ENCODE measurements at places on chromosomes 3 and 15.

DNA sequence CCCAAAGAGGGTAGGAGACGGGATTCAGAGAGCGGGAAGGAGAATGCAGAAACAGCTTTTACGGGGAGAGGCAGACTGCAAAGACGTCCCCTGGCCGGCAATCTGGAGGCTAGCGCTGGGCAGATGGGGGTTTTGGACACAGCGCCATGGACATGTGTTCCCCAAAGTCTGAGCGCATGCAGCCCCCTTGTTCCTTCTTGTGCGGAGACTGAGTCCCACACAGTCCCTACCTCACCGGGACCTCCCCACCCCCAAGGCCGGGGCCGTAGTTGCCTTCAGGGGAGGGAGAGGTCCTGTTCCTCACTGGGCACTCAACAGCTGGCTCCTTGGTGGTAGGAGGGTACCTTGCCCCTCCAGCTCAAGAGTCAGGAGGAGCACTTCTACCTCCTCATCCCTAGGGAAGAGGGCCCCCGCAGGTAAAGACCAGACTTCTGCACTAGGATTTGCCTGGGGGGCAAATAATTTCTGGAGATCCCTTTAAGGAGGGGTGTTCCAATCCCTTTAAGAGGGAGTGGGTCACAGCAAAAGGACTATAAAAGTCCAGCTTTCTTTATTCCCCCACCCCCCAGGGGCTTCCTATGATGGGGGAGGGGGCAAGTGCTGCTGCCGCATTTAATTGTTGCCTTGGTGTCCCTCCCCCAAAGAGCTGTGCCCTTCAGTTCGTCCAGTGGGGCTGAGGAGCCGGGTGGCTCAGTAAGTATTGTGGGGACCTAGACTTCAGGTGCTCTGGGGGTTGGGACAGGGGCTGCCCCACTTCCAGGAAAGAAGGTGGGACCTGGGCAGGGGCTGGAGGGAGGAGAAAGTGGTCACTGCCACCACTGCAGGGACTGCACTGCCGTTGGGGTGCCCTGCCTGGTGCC lies 3.6 kb upstream of the BAHD1 start:
- no peak for ATAC-seq

GRCh38 chr3:43105596-43106292 lies at the start of gene POMGNT2:
POMGNT2 (minus strand) TSS chr3:43106079; CDS start chr3:43081431, 24,648 bp downstream.
- ATAC-seq: peak; percentile 98

DNA sequence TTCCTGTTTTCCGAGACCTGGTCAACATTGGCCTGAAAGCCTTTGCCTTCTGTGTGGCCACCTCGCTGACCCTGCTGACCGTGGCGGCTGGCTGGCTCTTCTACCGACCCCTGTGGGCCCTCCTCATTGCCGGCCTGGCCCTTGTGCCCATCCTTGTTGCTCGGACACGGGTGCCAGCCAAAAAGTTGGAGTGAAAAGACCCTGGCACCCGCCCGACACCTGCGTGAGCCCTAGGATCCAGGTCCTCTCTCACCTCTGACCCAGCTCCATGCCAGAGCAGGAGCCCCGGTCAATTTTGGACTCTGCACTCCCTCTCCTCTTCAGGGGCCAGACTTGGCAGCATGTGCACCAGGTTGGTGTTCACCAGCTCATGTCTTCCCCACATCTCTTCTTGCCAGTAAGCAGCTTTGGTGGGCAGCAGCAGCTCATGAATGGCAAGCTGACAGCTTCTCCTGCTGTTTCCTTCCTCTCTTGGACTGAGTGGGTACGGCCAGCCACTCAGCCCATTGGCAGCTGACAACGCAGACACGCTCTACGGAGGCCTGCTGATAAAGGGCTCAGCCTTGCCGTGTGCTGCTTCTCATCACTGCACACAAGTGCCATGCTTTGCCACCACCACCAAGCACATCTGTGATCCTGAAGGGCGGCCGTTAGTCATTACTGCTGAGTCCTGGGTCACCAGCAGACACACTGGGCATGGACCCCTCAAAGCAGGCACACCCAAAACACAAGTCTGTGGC lies 16.9 kb downstream of the TMEM43 start:
- no peak for ATAC-seq

DNA sequence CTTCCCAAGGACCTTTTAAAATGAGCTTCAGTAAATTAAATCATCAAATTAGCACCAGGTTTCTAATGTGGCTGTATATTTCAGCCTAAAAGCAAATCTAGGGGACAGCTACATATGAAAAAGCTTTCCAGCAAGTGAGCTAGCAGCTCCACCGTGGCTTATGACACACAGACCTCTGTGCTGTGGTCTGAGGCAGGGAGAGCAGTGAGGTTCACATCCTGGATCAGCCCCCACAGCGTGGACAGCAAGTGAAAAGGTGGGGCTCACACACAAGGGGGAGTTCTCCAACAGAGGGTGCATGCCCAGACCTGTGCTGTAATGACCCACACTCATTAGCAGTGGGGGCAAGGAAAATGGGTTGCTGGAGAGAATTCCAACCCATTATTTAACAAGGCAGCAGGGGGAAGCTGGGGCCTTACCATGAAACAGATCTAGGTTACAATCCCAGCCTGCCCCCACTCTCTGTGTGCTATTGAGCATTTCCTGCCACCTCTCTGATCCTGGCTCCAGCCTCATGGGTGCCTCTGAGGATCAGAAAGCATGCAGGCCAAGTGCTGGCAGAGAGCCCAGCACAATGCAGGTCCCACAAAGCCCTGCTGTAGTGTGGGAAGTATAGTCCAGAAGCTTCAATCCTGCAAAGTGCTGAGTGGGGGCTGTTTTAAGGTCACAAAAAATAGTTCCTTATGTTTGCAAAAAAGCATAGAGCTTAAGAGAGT lies 48.2 kb downstream of the RASGRF1 start:
- no peak for ATAC-seq

DNA sequence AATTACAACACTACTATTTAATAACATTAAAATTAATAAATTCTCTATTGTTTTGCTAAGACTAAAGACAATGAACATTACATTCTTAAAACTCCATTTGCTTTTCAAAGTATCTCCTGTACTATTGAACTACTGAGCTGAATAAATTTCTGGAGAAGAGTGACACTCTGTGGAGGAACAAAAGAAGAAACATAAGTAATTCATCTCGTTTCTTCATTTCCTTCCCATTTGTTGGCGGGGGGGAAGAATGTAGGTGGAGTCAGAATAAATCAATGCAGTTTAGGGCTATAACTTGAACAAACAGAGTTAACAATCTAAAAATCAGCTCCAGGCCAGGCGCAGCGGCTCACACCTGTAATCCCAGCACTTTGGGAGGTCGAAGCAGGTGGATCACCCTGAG lies 32.7 kb downstream of the EFHB start:
- ATAC-seq: no peak

DNA sequence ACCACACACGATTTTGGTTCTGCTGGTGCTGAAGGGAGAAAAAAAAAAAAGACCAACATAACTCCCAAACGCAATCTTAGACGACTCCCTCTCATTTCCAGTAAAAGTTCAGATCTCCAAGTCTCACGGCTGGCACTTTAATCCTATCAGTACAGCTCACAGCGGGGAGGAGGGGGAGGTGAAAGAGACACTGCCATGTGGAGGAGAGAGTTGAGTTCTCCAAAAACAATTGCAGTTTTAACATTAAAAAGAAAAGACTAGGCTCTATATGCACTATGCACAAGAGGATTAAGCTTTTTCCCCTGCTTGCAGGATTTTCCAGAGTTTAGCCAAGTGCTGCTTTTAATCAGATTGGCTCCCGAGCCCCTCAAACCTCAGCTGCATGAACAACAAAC lies 16.8 kb downstream of the BMF start:
- no peak for ATAC-seq

GRCh38 chr15:81852411-81853149 lies 193.2 kb downstream of the MEX3B start:
- no peak for ATAC-seq

DNA sequence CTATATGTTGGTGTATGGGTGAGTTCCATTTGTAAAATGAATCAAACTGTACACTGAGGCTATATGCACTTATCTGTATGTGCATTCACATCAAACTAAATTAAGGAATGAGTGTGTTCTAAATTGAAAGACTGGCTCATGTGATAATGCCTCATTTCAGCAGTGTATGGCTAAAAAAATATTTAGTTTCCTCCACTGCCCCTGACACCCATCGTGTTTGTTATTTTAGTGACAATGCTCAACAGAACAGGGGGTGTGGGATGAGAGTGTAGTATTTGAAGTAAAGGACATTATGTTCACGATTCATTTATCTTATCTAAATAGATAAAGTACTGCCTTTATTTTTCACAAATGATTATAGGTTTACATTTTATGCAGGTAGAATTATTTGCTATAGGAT lies 301.1 kb upstream of the ARPP21 start:
- ATAC-seq: no peak

DNA sequence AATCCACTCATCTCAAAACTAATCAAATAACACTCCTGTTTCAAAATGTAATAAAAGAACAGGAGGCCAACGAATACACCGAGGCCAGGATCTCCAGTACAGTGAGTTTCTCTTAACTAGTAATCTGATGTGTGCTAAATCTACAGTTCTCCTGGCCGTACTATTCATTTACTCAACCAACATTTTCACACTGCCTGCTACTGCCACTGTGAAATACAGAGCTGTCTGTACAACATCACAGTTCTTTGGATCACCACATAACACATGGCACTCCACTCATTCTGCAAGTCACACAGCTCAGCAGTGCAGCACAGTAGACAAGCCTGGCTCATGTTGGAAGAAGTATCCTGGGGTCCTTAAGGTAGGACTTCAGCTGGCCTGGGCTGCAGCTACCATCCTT lies 21.9 kb downstream of the RIOX2 start:
- ATAC-seq: no peak

DNA sequence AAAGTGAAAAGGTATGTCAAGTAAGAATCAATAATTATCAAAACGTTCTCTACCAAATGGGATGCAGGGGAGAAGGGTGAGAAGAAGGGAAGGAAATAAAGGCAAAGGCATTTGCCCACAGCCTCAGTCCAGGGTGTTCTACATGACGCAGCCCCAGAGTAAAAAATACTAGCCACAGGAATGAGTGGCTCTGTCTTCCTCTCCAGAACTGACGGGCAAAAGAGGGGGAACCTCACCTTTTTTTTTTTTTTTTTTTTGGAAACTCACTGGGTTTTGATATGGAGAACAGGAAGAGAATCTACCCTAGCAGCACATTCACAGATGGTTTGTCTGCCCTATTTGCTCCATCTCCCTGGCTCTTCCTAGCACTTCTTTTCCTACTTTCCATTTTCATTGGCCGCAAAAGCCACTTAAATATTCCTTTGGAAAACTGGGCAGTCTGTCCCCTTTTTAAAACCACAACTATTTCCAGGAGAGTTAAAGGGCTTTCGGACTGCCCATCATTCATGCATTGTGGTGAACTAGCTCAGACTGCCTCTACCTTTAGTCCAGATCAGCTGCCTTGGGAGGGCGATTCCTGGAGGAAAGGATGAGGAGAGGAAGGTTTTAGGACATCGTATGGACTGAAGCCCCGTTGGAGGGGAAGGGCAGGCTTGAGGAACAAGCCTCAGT lies 28.2 kb downstream of the B3GNT5 start:
- ATAC-seq: no peak

GRCh38 chr3:176623468-176624150 lies 573.7 kb downstream of the TBL1XR1 start:
- no peak for ATAC-seq

GRCh38 chr3:64291956-64292355 lies 66.7 kb upstream of the PRICKLE2 start:
- ATAC-seq: no peak

GRCh38 chr3:107224026-107224596 lies 153.1 kb upstream of the CCDC54 start:
- no peak for ATAC-seq

DNA sequence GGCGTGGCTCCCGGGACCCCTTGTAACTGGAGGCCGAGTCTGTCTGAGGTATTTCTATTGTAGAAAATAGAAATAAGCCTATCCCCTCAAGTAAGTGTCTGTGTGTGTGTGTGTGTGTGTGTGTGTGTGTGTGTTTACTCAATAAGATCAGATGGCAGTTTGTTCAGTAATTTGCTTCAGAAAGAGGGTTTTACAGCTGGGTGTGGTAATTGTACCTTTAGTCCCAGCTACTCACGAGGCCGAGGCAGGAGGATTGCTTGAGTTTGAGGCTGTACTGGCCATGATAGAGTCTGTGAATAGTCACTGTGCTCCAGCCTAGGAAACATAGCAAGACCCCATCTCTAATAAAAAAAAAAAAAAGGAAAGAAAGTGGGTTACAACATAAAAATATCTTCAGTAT lies 8.7 kb downstream of the SPINT1 start:
- no peak for ATAC-seq

DNA sequence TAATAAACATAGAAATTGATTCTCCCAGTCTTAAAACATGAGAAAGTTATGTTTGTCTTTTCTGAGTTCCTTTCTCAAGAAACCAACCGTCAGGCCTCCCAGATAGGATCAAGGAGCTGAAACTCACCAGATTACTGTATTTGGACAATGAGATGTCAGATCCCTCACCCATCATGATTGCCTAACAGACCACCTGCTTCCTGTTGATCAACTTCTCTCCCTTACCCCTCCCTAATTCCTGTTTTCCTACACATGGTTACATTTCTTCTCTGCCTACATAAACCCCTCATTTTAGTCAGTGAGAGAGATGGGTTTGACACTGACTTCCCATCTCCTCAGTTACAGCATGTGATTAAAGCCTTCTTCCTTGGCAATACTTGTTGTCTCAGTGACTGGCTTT lies 917.5 kb downstream of the FHIT start:
- ATAC-seq: no peak

DNA sequence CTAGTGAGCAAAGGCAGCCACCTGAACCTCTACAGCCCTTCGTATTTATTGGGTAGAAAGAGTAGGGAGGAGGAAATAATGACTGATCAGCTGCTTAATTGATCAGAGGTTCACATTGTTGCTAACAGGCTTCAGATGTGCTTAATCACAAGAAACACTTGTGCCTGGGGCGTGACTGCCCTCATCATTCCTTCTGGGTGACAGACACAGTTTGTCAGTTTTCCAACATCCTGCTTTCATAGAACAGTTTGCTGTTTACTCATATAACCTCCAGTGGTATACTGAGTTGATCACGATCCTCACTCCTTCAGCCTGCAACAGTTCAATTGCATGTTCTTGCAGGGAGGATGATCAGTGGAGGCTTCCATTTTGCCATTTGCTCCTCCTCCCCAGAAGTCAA lies 13.6 kb upstream of the CASR start:
- no peak for ATAC-seq

DNA sequence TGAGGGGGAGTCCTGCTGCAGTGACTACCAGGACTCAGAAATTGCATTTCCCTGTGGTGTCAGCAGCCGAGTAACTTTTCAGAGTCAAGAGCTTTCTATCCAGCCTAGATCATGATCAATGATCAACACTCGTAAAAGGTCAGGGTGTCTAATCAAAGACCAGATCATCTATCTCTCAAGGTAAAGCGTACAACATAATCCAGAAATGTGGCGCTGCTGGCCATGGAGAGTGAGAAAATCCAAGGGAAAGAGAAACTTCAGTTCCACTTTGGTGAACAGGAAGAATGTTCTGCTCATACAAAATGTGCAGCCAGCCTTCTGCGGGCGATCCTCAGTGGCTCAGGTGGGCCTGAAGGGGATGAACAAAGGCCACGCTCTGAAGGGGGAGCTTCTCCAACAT lies 1005.8 kb upstream of the NR2F2 start:
- ATAC-seq: no peak
